Lower leg skin (tissue), 4 donors: ENCODE measurements at places on chromosomes 6 and 20.

DNA sequence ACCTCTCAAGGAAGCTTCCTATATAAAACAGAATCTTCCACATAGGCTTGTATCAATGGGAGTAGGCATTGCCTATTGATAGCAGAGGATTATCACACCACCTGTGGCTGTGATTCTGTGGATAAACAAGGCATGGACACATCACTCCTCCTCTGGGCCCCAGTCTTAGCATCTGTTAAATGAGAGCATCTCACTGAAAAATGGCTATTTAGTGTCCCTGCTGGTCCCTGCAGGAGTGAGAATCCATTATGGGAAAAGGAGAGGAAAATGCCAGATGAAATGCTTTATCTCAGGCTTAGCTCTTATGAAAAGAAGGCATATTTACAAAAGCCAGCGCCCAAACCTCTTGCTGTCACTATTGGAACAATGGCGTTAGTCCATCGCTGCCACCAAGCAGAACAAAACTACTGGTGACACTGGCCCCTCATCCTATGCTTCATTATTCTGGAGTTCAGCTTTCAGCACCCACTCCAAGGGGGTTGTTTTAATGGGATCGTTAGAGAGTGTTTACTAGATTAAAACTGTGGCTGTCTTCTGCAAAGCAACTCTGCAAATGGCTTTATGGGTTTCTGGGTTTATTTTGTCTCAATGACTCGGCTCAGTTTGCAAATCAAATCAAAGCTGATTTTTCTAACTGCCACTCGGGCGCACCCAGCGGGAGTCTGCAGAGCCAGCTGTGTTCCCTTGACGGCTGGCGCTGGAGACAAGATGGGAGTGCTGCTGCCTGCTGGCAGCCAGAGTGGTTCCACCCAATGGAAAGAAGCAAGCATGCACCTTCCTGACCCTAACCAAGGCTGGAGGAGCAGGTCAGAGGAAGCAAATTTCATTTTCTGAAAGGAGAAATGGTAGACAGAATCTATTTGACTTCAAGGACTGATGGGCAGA lies 658.8 kb upstream of the CHD6 start:
- DNase-seq, result no peak

- DNase-seq, result no peak
These were observed 220.2 kb upstream of the EXOC2 start for GRCh38 chr6:912871-913835.

DNA sequence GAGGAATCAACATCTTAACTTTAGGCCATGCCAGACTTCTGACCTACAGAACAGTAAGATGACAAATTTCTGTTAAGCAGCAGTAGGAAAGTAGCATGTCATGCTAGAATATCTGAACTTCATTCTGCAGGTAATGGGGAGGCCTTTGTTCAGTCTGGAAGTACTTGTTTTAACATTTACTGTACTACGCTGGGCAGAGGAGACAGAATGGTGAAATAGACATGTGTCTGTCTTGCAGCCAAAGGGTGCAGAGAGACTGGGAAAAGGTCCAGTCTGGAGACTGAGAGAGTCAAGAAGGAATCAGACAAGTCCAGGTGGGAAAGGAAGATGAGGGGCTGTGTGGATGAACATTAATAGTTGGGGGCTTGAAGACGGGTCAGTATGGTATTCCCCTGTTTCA lies 17.5 kb upstream of the ZBTB2 start:
- DNase-seq, result no peak

DNA sequence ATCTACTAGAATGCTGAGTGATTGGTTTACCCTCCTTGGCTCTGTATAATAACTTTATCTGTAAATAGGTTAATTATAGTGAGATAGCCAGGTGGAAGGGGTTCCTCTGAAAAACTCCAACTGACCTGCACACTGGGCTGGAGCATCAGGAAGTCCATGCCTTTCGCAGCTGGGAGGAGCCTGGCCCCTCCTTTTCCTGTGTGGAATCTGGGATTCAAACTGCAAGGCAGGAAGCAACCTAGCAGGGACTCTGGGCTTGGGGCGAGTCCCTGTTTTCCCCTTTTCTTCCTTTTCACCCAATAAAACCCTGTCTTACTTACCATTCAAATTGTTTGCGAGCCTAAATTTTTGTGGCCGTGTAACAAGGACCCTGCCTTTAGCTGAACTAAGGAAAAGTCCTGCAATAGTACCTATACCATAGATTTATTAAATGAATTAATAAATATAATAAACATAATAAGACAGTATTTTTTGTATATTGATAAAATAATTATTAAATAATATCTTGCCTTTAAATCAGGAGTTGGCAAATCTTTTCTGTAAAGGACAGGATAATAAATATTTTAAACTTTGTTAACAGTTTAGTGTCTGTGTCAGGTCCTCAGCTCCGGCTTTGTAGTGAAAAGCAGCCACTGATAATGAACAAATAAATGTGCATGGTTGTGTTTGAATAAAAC lies 406.2 kb upstream of the MMS22L start:
- no peak for DNase-seq

- DNase-seq, result no peak
These were observed 74.2 kb downstream of the CD83 start for GRCh38 chr6:14191761-14192160.

DNA sequence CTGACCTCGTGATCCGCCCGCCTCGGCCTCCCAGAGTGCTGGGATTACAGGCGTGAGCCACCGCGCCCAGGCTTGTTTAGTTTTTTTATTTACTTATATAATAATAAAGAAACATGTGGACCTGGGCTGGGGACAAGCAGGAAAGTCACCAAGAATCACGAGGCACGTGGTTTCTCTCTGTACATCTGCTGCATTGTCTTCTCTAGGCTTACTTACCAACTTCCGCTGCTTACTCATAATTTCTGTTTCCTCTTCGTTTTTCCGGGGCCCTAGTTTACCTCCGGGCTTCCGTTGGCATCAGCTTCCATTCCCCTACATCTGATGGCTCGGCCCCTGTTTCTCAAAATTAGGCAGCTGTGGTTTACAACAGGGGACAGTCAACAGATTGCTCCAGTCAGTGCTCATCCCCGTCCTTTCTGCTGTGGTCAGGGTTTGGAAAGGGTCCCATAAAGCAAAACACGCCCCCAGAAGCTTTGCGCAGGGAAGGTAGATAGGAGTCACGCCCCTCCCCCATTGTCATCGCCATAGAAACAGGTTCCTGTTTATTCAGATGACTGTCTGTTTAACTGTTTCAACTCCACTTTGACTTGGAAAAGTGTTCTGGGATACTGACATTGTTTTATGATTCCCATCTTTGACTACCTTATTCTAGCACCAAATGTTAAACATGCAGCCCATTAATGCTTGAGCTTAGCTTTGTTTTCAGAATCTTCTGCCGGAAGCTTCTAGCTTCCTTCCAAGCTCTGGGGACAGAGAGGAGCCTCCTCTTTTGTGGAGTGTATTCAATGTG lies 31.9 kb upstream of the TXLNB start:
- DNase-seq, result peak; percentile 67

- DNase-seq, result peak; percentile 96
These were observed 59.7 kb upstream of the EEF1A1 start for GRCh38 chr6:73580247-73581149.

GRCh38 chr6:144673807-144674206 lies 388.7 kb downstream of the UTRN start:
- no peak for DNase-seq

DNA sequence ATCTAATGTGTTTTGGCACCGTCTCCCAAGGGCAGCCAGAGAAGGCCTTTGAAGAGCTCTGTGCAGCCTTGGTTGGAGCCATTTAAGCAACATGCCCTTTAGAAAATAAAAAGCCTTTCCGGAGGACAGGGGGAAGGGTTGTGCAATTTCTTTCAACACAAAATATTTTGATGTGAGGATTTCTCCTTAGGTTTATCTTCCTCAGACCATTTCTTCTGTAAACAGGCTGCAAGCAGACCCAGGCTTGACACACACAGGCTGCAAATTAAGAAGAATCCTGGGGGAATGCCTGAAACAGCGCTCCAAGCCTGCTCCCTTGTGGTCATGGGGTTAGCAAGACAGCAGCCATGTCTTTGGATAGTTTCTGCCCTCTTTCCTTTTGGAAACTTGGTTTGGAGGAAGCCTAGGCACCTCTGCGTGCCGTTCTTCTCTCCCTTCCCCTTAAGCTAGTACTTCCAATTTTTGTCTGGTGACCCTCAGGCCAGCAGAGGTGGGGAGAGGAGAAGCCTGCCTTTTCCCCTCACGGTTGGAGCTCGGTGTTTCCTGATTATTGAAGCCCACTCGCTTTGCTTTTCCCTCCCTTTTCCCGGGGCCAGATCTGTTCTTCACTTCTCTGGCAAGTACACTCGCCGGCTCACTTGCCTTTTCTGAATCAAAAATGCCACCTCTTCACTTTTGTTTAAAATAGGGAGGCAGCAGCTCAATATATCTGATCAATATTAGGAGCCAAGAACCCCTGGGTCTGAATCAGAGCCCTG lies 39.6 kb upstream of the NOX3 start:
- DNase-seq, result no peak

GRCh38 chr6:50658561-50658960 lies 54.8 kb upstream of the TFAP2D start:
- no peak for DNase-seq

- DNase-seq, result no peak
These were observed 260.8 kb downstream of the FARS2 start for GRCh38 chr6:5522147-5522546.

DNA sequence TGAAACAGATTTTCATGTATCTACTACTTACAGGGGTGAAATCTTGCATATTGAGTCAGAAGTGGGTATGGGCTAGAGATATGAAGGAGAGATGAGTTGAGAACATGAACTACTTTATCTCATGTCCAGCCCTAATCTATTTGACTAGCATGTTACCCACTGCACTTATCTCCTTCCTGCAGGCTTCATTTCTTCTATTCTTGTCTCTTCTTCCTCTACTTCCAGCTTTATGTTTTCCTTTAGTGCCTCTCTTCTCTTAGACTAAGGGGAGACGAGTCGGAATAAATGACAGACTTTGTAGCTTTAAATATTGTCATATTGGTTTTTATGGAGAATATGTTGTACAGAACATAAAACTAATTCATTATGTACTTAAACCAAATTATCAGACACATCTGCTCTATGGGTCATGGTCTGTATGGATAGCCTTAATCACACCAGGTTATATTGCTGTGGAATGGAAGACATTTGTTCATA lies 5.3 kb downstream of the RAB32 start:
- no peak for DNase-seq

DNA sequence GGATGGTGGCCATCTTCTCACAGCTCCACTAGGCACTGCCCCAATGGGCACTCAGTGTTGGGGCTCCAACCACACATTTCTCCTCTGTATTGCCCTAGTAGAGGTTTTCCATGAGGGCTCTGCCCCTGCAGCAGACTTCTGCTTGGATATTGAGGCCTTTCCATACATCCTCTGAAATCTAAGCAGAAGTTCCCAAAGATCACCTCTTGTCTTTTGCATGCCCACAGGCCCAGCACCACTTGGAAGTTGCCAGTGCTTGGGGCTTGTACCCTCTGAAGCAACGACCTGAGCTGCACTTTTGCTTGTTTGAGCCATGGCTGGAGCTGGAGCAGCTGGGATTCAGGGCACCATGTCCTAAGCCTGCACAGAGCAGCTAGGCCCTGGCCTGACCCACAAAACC lies 189.1 kb upstream of the EYS start:
- DNase-seq, result no peak

- DNase-seq, result no peak
These were observed 99.3 kb downstream of the PRND start for GRCh38 chr20:4820806-4821518.

DNA sequence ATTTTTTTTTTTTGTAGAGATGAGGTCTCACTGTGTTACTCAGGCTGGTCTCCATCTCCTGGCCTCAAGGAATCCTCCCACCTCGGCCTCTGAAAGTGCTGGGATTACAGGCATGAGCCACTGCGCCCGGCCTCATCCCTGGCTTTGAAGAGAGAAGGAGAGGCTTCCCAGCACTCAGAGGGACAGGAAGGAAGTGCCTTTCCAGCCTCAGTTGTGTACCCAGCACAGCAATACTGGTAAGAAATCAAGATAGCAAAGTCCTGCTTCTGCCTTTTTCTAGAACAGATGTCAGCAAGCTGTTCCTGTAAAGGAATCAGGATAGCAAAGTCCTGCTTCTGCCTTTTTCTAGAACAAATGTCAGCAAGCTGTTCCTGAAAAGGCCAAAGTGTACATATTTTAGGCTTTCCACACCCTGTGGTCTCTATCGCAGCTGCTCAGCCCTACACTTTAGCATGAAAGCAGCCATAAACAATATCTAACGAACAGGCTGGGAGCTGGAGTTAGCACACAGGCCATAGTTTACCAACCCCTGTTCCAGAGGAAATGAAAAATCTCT lies 6.3 kb upstream of the PLTP start:
- DNase-seq, result no peak

- DNase-seq, result no peak
These were observed 795 bp downstream of the MMP24OS start for GRCh38 chr20:35277127-35277526.

DNA sequence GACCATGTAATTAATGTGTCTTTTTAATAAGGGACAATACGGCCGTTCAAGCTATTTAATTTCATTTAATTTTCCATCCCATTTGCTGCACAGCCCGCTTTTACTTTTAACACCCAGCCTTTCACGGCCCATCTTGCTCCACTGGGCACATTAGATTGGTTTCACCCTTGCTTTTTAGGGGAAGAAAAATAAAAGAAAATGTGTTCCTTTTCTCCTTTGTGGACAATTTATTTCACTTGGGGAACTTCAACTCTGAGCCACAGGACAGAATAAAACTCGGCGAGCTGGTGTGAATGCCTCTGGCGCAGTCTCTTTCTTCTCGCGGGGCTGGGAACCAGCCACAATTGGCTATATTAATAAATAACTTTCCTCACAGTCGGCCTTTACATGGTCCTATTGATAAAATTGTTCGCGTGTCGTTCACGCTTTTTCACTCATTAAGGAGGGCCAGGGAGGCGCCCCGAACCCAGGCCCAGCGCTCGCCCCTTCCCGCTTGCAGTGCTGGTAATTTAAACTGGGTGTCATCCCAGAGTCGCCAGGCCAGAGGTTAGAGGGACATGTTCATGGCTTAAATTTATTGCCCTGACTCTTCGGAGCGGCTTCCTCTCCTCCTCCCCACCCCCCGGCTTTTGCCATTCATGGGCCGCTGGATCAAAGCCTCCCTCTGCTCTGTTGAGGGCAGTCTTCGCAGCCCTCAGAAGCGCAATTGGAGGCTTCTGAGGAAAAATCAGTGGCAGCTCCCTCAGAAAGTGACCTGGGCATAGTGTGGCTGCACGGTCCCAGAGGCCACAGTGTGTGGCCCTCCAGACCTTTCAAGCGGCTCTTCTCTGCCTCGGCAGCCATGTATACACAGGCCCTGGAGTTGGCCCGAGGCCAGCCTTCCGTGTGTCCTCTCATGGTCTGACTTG lies 2.2 kb upstream of the PRDM13 start:
- DNase-seq, result no peak

DNA sequence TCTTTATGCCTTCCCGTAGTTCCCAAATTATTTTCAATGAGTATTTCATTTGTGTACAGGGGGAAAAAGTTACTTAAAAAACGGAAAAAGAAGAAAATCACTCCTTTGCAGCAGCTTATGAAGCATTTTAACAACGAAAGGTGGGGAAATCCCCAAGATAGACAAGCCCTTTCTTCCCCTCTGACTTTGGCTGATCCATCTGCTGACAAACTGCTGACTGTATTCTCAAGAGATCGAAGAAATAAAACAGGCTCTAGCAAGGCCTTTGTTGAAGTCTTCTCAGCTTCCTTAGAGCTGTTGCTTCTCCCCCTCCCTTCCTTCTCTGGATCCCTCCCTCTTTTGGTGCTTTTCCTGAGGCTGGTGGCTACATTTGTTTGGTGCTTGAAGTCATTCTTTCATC lies 325.2 kb downstream of the NRN1 start:
- DNase-seq, result no peak
